Stimulated activated naive CD8-positive, alpha-beta T cell treated with anti-CD3 and anti-CD28 coated beads, Interleukin-15, amount 100 ng/mL, for 72 hours (primary cell): ENCODE measurements at places on chromosomes 3 and 15.
A peak's percentile ranks its signal among the peaks of the same experiment; 100 is the strongest.

- no peak for DNase-seq
These were observed 156.1 kb downstream of the STAG1 start for GRCh38 chr3:136595913-136596697.

- no peak for DNase-seq
These were observed 14.8 kb downstream of the GPR87 start for GRCh38 chr3:151301787-151302186.

DNA sequence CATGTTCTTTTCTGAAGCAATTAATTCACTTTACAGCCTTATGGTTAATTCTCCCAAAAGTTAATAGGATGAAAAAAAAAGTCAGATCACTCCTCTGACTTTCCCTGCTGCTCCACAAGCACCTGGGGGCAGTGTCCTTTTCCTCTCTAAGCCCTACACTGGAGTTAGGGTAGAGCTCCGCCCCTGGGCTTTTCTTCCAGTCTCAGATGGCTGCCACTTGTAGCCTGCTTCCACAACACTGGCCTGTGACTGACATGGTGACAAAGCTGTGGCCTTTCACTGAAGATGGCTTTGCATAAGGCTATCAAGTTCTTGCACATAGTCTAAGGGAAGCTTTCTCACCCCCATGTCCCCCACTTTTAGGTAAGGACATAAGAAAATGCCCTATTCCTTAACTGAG lies 1.3 kb upstream of the MON1A start:
- DNase-seq: no peak

DNA sequence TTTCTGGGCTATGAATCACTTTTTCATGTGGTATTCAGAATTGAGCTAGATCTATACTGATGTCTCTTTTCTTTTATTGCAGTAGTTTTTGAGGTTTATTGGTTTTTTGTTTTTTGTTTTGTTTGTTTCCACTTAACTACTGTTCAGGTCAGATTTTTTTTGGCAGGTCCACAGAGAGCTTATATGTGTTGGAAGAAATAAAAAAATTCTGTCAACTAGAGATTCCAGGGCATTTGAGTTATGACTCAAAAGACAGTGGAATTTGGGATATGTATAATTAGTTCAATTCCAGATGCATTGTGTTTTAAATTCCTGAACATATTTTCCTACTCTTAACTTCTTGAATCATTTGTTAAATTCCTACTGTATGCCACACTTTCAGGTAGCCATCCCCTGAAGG lies 727.2 kb downstream of the SI start:
- no peak for DNase-seq

- no peak for DNase-seq
These were observed 85.9 kb upstream of the C2CD4B start for GRCh38 chr15:62250978-62251377.

- peak; percentile 67 for DNase-seq
These were observed at the start of gene ZNF35 for GRCh38 chr3:44648564-44649229. Gene ZNF35, plus strand, starts transcription at chr3:44648732. Its CDS starts 2,336 bp downstream, at chr3:44651068.

GRCh38 chr3:18190646-18191045 lies 234.5 kb downstream of the SATB1 start:
- no peak for DNase-seq

GRCh38 chr3:42746455-42747450 lies 26.3 kb downstream of the CCDC13 start:
- DNase-seq: no peak

GRCh38 chr15:26126819-26127387 lies 263.8 kb upstream of the ATP10A start:
- DNase-seq: no peak
